Trophoblast cell (in vitro differentiated cells and primary cell): ENCODE measurements at places on chromosomes 5 and 9.

DNA sequence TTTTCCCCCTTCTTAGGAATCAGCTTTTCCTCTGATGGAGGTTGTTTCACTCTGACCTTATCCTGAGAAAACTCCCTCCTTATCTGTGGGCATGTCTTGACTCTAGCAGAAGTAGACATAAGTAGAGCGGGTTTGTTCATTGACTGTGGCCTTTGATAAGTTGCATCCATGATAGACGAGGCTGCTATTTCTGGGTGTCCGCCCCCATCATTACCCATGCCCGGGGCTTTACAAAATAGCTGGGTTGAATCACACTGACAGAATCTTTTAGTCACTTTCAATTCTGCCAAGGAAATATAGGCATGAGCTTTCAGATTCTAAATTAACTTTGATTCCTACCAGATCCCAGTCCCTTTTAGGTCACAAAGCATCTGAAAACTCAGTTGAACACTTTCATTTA lies 223.8 kb downstream of the SEC61B start:
- no peak for DNase-seq

- DNase-seq, result no peak
Observed at GRCh38 chr9:94528886-94529285, 26.0 kb upstream of the PCAT7 start.

DNA sequence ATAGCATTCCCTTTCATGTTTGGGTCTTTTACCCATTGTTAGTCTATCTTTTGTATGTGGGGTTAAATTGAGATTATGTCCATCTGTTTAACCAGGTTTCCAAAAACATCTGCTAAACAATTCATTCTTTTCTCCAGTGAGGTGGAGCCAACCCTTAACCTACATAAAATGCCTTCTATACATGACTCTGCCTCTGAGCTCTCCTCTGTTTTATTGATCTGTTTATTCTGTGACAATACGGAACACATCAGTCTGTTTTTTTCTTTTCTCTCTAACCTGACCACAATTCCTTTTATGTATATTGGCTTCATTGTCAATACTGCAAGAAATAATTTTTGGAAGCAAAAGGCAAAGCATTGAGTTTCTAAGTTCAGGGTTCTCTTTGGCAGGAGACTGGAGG lies 9.9 kb upstream of the ARL15 start:
- DNase-seq, result no peak

DNA sequence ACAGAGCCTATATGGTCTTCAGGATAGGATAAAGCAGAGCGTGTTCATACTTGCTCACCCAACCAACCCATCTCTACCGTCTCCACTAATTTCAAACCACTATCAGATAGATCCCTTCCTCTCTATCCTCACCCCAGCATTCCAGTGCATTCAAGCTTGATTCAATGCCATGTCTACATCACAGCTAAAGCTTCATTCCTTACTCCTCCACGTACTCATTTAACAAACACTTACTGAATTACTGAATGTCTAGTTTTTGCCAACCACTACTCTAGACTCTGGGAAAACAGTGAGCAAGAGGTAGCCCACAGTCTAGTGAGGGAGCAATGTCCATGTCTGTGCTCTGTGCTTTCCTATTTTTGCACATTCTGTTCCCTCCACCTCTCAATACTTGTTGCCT lies 163.5 kb upstream of the MSX2 start:
- DNase-seq, result no peak

DNA sequence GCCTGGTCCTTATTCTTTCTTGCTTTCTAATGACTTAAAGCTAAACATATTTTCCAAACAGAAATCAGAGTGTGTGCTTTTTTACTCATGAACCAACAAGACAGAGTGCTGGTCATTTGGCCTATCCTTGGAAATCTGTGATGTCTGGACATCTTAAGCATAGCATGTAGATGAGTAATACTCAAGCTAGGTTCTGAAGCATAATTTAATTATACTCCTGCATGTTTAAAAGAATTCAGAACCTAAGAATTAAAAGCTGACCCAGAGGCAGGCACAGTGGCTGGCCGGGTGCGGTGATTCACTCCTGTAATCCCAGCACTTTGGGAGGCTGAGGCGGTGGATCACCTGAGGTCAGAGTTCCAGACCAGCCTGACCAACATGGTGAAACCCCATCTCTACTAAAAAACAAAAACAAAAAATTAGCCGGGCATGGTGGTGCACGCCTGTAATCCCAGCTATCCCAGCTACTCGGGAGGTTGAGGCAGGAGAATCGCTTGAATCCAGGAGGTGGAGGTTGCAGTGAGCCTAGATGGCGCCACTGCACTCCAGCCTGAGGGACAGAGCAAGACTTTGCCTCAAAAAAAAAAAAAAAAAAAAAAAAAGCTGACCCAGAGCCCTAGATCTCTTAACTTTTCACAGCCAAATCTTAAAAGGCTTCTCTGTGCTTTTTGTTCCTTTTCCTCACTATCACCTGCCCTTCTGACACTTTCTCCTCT lies 16.2 kb upstream of the TJP2 start:
- peak; percentile 85 for DNase-seq

DNA sequence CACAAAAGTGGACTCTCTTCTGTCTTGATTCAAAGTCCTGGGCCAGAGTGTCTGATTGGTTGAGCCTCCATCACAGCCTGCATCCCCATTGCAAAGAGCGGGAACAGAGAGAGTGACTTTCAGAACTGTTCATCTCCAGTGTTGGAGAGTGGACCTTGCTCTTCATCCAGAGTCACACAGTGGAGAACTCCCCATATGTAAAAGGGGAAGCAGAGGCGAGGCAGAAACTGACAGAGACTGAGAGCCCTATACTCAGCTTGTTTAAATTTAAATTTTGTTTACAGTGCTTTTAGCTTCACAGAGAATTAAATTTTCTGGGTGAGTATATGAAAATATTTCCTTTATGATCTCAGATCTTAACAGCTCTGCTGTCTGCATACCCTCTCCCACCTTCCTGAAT lies 70.0 kb upstream of the SSBP2 start:
- no peak for DNase-seq

- no peak for DNase-seq
Observed at GRCh38 chr5:45695804-45696156, 400 bp downstream of the HCN1 start.

DNA sequence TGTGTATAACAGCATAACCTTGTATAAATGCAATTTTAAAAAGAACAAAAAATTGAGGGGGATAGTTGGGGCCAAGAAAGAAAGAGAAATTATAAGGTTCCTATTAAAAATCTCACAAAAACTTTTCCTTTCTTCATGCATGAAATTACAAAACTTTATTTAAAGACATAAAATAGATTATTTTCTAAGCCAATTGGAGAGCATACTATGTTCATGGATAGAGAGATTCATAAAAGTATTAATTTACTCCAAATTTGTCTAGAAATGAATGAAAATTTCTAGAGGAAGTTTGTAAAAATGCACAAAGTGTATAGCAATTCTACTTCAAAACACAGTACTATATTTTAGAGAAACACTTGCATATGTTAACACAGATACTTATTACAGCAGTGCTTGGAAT lies 200.4 kb downstream of the PCSK1 start:
- DNase-seq, result no peak

DNA sequence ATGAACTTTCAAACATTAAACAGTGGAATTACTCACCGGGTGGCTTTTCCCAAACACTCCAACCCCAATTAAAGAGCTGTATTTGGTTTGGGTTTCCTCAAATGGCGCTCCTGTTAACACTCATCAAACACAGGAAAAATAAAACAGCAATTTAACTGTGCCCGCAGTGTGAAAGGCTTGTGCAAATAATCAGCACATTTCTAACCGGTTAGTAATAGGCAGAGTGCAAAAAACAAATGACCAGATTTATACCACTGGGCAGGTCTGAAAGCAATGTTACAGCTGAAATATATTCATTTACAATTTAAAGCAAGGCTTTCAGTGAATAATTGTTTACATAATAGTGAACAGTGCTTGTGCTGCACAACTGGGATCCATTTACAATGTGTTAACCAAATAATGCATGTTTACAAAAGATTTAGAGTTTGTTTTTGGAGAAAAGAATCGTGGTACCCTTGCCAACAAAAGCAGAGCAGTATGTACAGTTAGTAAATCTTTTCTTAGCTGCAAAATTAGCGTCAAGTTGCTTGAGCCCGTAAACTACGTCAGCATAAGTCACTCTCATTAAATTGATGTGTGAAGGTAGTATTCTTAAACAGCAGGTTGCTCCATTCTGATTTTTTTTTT lies 662.9 kb upstream of the ZNF608 start:
- DNase-seq, result no peak

DNA sequence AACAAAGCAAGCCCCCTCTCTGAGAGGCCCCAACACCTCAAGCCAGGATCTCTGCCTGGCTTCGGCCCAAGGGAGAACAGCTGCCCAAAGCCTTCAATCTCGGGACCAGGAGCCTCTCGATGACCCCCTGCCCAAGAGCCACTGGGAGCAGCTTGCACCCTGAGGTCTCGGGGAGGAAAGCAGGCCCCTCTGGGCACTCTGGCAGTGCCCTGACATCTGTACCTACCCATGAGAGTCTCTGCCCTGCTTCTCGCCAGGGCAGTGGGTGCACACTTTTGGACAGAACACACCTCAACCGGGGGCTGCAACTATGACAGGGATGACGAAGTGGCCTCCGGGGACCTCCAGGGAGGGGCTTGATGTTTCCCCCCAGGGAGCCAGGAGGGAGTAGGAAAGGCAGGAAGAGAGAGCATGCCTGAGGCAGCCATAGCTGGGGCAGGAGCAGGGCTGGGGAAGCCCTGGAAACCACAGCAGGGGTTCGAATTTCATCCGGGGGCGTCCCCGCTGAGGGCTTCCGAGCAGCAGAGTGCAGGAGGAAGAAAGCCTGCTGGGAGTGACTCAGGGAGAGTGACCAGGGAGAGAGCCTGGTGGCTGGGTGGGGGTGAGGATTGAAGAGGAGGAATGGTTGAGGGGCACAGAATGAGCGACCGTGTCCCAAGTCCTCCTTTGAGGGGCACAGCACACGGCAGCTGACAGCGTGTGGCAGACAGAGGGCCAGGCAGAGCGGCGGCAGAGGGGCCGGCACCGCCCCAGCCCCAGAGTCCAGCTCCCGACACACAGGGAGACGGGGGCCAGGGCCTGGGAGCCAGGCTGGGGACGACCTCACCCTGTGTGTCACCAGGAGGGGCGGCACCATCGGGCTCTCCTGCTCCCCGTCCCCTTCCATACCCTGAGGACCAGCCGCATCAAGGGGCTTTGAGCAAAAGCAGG lies 1.8 kb downstream of the LPCAT1 start:
- peak; percentile 33 for DNase-seq

GRCh38 chr5:129664336-129664937 lies 83.5 kb upstream of the MINAR2 start:
- peak; percentile 88 for DNase-seq

- DNase-seq, result no peak
Observed at GRCh38 chr9:133645021-133645765, 9.0 kb downstream of the DBH start.

DNA sequence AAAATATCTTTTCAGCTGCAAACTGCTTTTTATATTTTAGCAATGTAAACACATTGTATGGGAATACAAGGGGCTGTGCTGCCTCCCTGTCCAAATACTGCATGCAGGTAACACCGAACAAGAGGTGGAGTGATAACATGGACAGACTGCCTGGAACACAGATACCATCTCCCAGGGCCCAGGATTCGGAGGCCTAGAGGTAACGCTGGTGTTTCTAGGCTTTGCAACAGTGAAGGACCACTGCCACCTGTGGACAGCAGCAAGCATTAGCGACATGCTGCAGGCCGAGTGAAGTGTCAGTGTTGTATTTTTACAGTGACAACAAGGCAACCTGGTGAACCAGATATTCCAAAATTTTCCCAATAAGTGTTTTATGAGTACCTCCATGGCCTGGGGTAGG lies 379.1 kb downstream of the DMRT2 start:
- DNase-seq, result peak; percentile 9

GRCh38 chr9:77402286-77402685 lies 225.0 kb downstream of the VPS13A start:
- DNase-seq, result no peak

- peak; percentile 2 for DNase-seq
Observed at GRCh38 chr9:81844131-81844567, 84.1 kb upstream of the SPATA31D4 start.

GRCh38 chr9:84781931-84782866 lies 112.7 kb downstream of the NTRK2 start:
- DNase-seq, result no peak

DNA sequence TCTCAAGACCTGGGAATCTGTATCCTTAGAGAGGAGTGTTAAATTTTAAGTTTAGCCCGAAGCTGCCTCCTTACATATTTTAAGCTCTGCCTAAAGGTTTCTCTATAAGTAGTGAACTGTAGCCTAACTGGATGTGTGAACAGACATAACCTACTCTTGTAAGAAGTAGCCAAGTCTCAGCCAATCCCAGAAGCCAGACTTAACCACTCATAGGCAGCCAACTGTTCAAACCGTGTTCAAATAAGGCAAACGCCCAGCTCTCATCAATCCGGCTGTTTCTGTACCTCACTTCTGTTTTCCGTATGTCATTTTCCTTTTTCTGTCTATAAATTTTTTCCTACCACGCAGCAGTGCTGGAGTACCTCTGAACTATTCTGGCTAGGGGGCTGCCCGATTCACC lies 58.7 kb upstream of the HRH2 start:
- no peak for DNase-seq

- no peak for DNase-seq
Observed at GRCh38 chr5:123881759-123882244, 369.8 kb downstream of the CSNK1G3 start.

DNA sequence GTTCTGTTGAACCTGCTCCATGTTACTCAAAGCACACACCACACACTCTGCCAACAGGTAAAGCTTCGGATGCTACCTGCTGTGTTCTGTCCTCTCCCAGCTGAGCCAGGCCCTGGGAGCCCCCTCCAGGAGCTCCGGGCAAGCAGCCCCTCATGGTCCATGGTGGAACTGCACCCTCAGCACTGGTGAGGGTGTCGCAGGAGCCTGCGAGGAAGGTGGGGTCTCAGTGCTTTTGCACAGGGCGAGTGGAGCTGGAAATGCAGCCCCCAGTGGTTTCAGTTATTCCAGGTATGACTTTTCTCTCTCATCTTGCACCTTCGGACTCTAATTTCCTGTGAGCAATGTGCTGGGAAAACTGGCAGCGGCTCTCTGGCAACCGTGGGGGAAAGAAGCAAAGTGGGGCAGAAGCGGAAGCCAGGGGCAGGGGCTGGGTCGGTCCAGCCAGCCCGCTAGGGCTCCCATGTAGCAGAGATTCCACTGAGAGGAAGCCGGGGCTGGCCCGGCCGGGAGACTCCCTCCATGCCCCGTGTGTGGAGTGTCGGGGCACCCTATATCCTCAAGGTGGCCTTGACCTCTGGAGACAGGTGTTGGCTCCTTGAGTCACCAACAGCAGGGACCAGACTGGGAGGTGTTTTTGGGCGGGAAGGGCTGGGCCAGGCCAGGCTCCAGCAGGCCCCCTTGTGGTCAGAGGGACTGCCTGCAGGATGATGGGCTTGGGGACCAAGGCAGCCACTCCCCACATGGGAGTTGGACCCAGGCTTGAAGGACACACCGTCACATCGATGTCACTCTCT lies 75.6 kb upstream of the PRSS3 start:
- DNase-seq, result no peak
